ENCODE measurements at places on chromosomes 4 and X. TPM values are rescaled to one million over a fixed set of nuclear protein-coding genes. Genes with fewer than 3 reads are reported as not detected.

Gene GPR143
- not detected for total RNA-seq

Gene GLRA3
- total RNA-seq: not detected

Gene RTL3
- total RNA-seq: 0.34 TPM

Gene ARHGAP36
- not detected for total RNA-seq

Gene MTTP
- not detected for total RNA-seq

Gene KCNIP4
- 0.11 TPM for total RNA-seq

Gene VCX3B
- total RNA-seq: 34.5 TPM

Gene KCNE5
- 0.56 TPM for total RNA-seq

Gene NALF2
- total RNA-seq: 0.27 TPM

Gene GABRQ
- not detected for total RNA-seq

Gene FAAH2
- 0.11 TPM for total RNA-seq

Gene HTR2C
- total RNA-seq: not detected

Gene FGF5
- total RNA-seq: not detected

Gene NEIL3
- 10.7 TPM for total RNA-seq

Gene FOXR2
- total RNA-seq: 11.8 TPM

Gene F8A3
- 2.3 TPM for total RNA-seq

Gene ABCG2
- total RNA-seq: 2.5 TPM

Measured in A375 (cell line).